ENCODE measurements at places on chromosomes 4 and X. TPM values are rescaled to one million over a fixed set of nuclear protein-coding genes. Genes with fewer than 3 reads are reported as not detected.

The MAML3 gene
- total RNA-seq, result 11.9 TPM

The DOCK11 gene
- 6.6 TPM for total RNA-seq

The MAPK10 gene
- 0.64 TPM for total RNA-seq

The RTL5 gene
- total RNA-seq, result 2.9 TPM

The TCEAL3 gene
- total RNA-seq, result 24.3 TPM

Data from A549 treated with RU486 at 1 μM for 4 hours (cell line).